ENCODE measurements at places on chromosomes 2 and 18.

DNA sequence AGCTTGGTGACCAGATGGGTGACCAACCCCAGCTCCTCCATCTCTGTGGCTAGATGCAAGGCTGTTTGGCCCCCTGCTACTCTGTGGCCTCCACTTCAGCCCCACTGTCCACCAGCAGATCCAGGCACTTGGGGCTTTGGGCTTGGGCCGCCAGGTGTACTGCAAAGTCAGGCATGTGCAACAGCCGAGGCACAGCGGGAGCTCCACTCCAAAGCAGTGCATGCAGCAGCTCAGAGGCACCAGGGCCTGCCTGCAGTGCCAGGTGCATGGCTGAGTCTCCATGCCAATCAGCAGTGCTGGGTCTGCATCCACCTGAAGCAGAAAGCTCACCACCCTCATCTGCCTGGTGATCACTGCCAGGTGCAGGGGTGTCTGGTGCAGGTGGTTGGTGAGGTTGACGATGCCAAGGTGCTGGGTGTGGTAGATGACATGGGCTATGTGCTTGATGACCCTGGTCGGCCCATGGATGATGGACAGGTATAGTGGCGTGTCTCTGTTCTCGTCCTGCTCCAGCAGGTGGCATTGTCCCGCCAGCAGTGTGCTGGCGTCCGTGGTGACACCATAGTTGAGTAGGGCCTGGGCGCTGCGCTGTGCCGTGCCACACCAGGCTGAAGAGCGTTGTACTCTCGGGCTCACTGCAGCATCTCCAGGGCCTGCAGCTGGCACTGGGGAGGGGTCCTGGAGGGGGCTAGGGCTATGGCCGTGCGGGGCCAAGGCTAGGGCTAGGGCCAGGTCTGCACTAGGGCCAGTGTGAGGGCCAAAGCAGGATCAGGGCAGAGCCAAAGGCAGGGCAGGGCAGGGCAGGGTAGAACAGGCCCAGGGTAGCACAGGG is 1.0 kb upstream of the ANKRD62 start:
- no peak for DNase-seq

DNA sequence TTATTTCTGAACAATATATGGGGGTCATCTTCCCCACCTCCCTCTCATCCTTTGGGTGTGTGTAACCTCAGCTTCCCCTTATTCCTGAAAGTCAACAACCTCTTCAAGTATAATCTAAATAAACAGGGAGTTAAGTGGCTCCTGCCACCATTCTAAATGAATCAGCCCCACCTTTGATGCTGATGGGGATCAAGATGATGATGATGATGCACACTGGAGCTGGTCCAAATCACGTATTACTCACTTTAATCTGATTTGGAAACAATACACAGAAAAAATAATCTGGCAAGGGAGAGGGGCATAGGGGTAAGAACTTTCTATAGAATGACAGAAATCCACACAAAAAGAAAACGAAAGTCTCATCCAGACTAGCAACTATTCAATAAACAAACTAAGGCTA is 7.1 kb downstream of the ACVR1 start:
- no peak for DNase-seq

DNA sequence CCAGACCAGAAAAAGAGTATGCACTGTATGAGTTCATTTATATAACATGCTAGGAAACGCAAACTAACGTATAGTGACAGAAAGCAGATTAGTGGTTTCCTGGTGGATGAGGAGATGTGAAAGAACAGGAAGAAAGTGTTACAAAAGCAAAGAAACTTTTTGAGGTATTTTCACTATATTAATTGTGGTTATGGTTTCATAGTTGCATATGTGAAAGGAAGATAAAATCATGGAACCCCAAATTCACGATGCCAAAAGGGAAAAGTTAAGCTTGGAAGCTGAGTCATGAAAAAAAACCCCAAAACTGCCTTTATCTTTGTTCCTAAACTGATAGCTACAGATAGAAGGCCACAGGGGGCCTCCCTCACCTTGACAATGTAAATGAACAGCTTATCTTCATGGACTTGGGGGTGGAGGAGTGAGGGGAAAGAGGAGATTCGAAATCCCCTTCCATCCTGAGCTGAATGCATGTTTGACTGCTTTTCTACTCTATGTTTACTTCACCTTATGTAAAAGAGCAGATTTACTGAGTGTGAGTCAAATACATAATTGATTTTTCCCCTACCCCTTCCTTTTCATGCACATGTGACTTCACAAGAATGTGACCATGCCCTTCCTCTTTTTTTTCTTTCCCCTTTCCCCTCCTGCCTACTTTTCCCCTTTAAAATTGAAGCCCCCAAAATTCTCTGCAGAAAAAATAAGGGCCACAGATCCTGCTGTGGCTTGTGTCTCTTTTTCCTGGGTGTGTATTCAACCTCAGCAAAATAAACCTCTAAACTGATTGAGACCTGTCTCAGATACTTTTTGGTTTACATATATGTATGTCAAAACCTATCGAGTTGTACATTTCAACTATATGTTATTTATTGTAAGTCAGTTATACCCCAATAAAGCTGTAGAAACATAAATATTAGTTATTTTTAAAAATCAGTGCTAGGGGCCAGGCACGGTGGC is 100.1 kb upstream of the TLK1 start:
- DNase-seq, result peak; percentile 75

DNA sequence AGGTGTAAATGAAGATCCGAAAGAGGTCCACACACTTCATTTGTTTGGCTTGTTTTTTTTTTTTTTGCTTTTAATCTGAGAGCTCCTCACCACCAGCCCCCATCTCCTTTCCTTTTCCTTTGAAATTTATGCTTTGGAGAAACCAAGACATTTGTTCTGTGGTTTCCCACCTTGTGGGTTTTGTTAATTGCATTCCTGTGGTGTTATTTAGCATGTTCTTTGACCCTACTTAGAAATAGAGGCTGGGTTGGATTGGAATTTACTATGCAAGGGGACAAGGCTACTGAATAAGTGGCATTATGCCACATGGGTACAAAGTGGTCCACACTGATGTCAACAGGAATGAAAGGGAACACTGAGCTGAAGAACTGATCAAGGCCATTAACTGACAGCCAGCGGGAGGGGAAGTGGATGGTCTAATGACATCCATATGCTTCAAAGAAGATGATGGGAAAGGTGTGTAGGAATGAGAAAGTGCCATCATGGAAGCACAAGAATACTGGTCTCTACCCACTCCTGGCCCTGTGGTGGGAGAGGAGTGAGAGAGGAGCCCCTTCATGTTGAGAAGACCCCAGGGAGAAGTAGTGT is 8.9 kb downstream of the CCL20 start:
- DNase-seq, result no peak

GRCh38 chr18:56627991-56628390 is 10.4 kb downstream of the TXNL1 start:
- no peak for DNase-seq

- no peak for DNase-seq
Observed at GRCh38 chr2:159086342-159086741, 117.9 kb downstream of the TANC1 start.

DNA sequence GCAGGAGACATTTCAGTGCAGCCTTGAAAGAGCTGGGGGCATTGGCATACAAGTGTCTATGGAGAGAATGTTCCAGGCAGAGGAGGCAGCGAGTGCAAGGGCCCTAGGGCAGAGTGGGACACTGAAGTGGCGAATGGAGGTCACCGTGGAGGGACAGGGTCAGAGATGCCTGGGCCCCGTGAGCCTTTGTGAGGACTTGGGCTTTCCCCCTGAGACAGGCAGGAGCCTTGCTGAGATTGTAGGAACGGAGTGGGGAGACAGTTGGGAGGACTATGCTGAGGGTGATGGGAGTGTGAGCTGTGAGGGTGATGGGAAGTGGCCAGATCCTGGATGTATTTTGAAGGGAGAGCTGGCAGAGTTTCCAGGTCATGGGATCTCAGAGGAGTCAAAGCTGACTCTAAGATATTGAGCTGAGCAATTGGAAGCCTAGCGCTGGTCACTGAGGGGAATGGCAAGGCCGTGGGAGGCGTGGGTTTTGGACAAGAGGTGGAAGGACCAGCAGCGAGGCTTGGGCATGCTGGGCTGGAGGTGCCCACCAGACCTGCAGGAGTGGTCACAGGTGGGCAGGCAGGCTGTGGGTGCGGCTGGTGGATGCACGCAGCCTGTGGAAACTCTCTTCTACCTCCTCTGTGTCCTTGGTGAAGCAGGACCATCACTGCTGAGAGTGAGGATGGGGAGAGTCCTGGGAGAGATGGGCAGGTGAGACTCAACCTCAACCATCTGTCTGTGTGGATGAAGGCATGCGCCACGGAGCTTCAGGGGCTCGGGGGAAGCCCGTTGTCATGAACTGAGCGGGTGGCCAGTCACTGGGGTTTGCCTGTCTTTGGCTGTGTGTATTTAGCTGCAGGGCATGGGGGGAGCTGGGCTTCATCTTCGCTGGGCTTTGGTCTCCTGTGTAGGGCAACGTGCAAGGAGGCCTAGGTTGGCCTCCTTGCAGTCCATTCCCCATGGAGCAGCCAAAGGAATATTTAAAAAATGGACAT is 241.2 kb upstream of the HS6ST1 start:
- DNase-seq, result no peak

DNA sequence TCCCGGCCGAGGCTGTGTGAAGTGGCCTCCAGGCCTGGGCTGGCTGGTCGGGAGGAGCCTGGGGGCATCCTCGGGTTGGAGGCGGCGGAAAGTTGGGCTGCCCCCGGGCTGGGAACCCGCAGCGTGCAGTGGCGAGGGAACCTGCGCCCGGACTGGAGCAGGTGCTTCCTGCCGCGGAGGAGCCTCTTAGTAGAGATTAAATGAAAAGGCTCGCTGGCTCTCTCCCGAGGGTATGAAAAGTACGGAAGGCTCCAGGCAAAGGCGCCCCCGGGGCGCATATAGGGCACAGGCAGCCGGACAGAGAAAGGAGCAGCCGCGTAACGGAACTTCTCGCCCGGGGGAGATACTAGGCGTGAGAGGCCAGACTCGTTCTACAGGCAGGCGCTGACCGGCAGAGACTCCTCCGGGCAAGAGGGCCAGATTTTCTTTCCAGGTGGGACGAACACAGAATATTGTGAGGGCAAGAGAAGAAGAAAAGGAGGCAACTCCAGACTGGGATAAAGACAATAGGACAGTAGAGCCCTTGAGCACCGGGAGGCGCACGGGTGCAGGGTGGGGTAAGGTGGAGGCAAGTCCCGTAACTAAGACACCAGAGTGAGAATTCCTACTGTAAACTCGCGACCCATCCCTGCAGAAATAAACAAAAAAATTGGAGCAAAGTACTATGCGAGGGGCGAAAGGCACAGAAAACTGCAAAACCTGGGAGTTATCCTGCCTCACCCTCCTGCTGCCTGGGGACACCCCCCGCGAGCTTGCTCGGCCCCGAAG is 816 bp downstream of the CDH2 start:
- DNase-seq, result no peak

GRCh38 chr2:25316101-25316500 is 25.6 kb downstream of the DNMT3A start:
- no peak for DNase-seq

GRCh38 chr2:199784512-199784911 is 66.5 kb downstream of the FTCDNL1 start:
- no peak for DNase-seq

- DNase-seq, result no peak
Observed at GRCh38 chr2:51220606-51221005, 188.7 kb upstream of the NRXN1 start.

- no peak for DNase-seq
Observed at GRCh38 chr2:239595726-239596125, 194.9 kb upstream of the HDAC4 start.

Data from T-helper 2 cell treated with Interferon-gamma antibody and Interleukin-4, amounts not matched to agents 5 μg/mL and 100 μg/mL, for 36 hours (primary cell).